ENCODE measurements at places on chromosomes 4 and X.
A peak's percentile ranks its signal among the peaks of the same experiment; 100 is the strongest.

- DNase-seq, result no peak
Observed at GRCh38 chrX:152733261-152733975, at the start of the genes CSAG1 and MAGEA12. CSAG1 (minus strand) TSS chrX:152733721; CDS start chrX:152732460, 1,261 bp downstream. MAGEA12 (plus strand) TSS chrX:152733757; CDS start chrX:152736162, 2,405 bp downstream.

DNA sequence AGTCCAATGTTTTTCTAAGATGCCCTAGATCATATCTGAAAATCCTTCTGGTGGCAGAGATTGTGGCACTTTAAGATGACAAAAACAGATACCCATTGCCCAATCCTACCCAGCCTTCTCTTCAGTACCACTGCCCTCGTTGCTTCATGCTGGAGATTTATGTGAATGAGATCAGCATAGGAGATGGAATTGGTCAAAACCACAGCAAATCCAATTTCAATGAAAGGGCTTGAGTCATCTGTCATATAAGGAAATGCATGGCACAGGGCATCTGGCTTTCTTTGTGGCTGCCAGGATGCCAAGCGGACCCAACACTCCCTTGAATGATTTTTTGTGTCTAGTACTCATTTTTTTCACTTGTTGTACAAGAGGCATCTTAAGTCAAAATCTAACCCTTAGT, 16.8 kb downstream of the AFF2 start:
- DNase-seq, result no peak

- no peak for DNase-seq
Observed at GRCh38 chrX:97132664-97133415, 249.1 kb downstream of the RPA4 start.

GRCh38 chr4:808860-809570, 16.9 kb downstream of the CPLX1 start:
- DNase-seq, result no peak

DNA sequence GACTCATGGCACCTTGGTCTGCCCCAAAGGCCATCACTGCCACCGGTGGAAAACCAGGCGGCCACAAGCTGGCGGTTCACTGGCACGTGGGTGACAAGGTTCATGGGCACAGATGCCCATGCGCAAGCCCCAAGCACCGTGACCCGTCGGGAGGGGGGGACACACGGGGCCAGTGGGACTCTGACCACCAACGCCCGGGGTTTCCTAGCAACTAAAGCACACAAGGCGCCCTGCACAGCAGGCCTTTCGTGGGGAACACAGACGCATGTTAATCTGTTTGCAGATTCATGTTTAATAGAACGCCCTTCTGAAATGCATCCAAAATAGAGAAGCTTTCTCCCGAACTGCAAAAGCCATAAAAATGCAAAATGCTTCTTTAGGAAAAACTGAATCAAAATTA, 43.9 kb downstream of the FAM53A start:
- DNase-seq, result no peak

- DNase-seq, result no peak
Observed at GRCh38 chr4:144507311-144508101, 138.4 kb upstream of the HHIP start.

DNA sequence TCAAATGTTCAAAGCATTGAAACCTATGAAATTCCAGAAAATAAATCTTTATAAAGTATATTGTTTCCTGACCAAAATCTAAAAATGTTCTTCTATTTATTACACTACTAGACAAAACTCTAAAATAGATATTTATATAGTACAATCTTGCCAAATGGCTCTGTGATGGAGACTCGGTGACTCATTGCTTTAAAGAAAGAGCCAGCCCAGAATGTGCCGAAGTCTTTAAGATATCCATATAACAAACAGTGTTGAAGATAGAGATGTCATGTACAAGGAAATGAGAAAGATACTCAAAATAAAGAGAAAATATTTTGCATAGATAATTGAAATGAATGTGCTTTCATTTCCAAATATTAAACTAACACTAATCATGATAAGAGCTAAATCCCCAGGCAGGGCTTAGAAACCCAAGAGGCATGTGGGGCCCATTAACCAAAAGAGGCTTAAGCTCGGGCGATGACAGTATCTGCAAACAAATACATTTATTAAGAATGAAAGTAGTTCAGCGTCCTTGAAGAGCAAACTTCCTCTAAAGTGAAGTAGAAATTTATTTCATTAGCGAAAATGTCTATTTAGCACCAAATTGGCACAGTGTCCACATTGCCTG, 102.1 kb upstream of the FAM9B start:
- DNase-seq, result no peak

GRCh38 chr4:101345271-101345595, 2.1 kb downstream of the PPP3CA start:
- peak; percentile 24 for DNase-seq

DNA sequence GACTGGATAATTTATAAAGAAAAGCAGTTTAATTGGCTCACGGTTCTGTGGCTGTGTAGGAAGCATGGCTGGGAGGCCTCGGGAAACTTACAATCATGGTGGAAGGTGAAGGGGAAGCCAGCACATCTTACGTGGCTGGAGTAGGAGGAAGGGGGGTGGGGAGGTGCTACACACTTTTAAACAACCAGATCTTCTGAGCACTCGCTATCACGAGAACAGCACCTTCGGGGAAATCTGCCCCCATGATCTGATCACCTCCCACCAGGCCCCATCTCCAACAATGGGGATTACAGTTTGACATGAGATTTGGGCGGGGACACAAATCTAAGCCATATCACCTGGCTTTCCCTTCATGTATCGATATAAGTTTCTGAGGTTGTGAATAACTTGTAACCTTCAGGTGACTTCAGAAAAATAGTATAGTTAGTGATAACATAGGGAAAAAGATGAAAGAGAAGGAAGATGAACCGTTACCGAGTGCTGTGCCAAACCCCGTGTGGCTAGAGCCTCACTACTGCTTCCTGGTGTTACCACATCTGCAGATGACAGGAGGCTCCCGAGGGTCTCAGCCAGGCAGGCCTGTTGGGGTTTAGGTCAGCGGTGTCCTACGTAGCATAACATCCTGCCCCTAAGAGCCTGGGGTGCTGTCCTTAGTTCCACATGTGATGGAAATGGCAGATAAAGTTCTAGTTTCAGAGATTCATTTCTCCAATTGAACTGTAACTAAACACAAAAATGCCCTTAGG, 103.5 kb downstream of the TNIP2 start:
- no peak for DNase-seq

DNA sequence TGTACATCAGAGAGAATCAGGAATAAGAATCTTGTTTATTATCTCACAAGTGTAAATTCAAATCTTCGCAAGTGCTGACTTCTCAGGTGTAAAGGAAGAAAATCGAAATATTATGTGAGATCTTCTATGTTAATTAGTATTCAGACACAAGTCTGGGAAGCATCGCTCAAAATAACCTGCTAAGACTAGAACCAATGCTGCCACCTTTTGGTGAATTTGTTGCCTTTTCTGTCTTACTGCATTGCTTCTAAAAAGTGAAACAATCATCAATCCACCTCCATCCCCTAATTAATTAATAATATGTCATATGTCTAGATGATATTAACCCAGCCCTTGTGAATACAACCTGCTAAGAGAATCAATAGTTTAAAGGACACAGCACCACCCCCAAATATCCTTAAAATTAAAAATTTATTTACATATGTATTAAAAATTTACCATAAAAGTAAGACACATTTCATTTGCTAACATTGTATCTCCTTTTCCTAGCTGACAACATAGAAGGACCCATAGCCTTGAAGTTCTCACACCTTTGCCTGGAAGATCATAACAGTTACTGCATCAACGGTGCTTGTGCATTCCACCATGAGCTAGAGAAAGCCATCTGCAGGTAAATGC, 3.5 kb downstream of the EPGN start:
- no peak for DNase-seq

DNA sequence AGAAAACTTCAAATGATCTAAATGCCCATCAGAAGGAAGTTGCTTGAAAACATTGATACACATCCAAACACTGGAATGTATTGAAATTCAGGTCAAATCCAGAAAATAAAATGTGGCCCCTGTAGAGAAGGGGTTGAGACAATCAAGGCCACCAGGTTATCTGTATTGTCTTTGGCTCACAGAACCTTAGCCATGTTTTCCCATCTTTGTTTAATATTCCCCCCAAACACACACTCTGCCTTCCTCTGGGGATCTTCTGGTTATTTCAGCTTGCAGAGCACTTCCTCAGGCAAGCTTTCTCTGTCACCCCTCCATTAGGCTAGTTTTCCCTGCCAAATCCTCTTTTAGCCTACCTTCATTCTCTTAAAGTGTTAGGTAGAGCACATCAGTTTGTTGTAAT, 30.5 kb downstream of the PAGE2 start:
- no peak for DNase-seq

- no peak for DNase-seq
Observed at GRCh38 chr4:106850691-106851090, 185.4 kb downstream of the DKK2 start.

- no peak for DNase-seq
Observed at GRCh38 chr4:74777531-74777930, 16.8 kb downstream of the BTC start.

- no peak for DNase-seq
Observed at GRCh38 chrX:21155916-21156315, 218.3 kb upstream of the CNKSR2 start.

DNA sequence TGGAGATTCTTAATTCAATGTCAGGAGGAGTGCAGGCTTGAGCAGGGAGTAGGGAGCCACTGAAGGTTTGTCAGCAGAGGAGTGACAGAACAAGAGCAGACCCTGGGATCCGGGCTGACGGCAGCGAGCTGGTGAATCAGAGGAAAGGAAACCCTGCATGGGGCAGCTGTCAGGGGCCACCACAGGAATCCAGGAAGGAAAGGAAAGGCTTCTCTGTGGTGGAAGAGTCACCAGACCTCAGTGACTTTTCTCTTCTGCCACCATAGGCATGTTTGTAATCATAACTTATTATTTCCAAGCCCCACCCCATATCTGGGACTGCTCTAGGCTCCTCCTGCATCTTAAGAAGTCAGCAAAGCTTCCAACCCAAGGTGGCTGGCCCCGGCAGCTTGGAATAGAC, 150.9 kb downstream of the BCOR start:
- no peak for DNase-seq

GRCh38 chrX:111086591-111087006, 9.4 kb upstream of the PAK3 start:
- no peak for DNase-seq

DNA sequence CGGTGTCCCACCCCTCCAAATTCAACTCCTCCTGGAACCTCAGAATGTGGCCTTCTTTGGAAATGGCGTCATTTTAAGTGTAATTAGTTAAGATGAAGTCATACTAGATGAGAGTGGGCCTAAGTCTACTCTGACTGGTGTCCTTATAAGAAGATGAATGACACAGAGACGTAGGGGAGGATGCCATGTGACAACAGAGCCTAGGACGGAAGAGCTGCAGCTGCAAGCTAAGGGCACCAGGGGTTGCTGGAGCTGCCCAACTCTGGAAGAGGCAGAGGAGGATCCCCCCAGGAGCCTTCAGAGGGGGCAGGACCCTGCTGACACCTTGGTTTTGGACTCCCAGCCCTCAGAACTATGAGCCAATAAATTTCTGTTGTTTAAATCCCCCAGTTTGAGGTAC, 115.1 kb downstream of the STK32B start:
- no peak for DNase-seq

GRCh38 chr4:138446456-138446855, 204.3 kb upstream of the SLC7A11 start:
- DNase-seq, result no peak

GRCh38 chrX:11537141-11537540, 128.6 kb downstream of the ARHGAP6 start:
- DNase-seq, result no peak

DNA sequence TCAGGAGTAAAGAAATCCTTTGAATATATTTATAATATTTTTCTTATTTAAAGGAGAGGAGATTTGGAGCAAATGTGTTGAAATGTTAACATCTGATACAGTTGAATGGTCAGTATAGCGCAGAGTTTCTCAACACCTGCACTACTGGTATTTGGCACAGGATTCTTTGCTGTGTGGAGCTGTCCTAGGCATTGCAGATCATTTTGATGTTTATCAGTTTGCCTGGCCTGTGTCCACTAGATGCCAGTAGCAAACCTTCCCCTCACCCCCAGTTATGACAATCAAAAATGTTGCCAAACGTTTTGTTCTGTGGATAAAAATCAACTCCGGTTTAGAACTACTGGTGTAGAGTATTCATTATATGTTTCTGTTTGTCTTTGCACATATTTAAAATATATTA, 765.3 kb upstream of the SLIT2 start:
- no peak for DNase-seq

GRCh38 chr4:24693636-24694035, 101.7 kb upstream of the SOD3 start:
- DNase-seq, result no peak

- no peak for DNase-seq
Observed at GRCh38 chr4:176735300-176735699, 57.4 kb downstream of the VEGFC start.

GRCh38 chr4:169115897-169116254, 105.8 kb upstream of the CBR4 start:
- no peak for DNase-seq

- no peak for DNase-seq
Observed at GRCh38 chrX:19718642-19719041, 168.8 kb downstream of the SH3KBP1 start.

DNA sequence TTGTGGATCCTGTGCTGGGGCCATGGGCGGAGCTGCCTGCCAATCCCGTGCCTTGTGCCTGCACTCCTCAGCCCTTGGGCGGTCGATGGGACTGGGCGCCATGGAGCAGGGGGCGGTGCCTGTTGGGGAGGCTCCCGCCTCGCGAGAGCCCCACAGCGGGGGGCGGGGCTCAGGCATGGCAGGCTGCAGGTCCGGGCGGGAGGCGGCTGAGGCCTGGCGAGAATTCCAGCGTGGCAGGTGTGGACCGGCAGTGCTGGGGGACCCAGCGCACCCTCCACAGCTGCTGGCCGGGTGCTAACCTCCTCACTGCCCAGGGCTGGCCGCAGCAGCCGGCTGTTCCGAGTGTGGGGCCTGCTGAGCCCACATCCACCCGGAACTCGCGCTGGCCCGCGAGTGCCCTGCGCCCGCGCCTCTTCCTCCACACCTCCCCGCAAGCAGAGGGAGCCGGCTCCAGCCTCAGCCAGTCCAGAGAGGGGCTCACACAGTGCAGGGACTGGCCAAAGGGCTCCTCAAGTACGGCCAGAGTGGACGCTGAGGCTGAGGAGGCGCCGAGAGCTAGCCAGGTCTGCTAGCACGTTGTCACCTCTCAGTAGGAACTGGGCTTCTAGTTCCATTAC, 85.9 kb downstream of the GBA3 start:
- peak; percentile 19 for DNase-seq

DNA sequence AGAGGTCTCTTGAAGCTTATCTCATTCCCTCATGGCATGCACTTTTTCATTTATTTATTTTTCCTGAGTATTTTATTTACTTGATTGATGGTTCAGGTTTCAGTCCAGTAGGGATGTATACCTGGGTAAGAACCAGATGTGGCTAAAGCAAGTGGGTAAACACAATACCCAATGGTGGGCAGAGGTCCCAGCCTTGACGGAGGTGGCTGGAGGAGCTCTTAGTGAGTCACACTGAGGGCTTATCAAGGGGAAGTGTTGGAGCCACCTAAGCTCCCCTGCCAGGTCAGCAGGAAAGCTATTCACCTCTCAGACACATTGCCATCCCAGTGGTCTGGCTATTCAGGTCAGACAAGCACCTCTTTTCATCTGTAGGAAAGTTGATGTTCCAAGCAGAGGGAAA, 236.2 kb upstream of the MAGEB16 start:
- DNase-seq, result no peak

- DNase-seq, result no peak
Observed at GRCh38 chrX:96389281-96390047, 295.2 kb upstream of the DIAPH2 start.

- no peak for DNase-seq
Observed at GRCh38 chr4:89720981-89721380, 116.0 kb downstream of the SNCA start.

- DNase-seq, result no peak
Observed at GRCh38 chrX:86507331-86507730, 359.1 kb downstream of the DACH2 start.

GRCh38 chrX:39175418-39176057, 374.3 kb downstream of the MID1IP1 start:
- DNase-seq, result no peak
